ENCODE measurements at places on chromosomes 4 and X. TPM values are rescaled to one million over a fixed set of nuclear protein-coding genes. Genes with fewer than 3 reads are reported as not detected.

The PPP1R3F gene
- 11.5 TPM for total RNA-seq

The DGAT2L6 gene
- not detected for total RNA-seq

DNA sequence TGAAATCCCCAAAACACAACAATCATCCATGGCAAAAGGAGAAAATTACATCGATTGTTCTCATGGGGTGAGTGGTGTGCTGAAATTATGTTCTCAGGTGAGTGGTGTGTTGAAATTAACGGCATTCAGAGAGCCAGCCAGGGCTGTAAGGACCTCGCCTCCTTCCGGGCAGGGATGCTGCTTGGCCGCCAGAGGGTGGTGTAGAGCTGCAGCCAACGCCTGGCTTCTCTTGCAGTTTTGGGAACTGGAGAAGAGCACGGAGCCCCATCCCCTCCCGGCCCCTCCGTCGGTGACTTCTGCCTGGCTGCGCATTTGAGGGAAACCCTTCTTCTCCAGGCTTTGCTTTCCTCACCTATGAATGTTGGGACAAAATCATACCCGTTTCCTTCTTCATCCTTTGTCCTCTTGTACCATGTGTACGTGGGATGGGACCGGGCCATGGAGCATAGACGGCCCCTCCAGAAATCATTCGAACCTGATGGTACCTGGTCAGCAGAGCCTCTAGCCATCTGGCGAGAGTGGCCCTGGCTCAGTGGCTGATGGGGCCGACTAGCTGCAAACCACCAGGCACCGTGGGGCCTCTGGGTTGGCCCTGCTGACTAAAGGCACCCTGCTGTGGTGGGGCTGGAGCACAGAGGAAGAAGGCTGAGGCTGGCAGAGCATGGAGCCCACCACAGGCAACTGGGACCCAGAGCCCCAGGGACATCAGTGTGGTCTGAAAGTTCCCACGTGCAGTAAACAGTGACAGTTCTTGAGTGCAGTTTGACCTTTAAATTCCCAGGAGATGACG, 28.4 kb downstream of the TRMT44 start:
- peak; percentile 49 for DNase-seq

DNA sequence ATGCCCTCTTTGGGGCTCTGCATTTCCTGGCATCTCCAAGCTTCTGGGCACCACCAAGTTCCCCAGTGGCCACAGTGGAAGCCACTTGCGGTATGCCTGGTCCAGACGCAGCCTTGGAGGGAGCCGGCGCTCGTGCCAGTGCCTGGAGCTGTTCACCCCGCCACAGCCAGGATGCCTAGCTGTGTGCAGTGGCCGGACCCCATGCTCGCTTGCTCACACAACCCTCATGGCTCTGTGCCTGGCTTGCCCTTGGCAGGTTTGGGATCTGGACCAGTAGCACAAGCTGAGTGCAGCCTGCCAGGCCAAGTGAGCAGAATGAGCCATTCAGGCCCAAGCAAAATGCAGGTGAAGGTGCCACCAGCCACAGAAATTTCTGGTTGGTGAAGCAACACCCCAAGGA, 283.5 kb downstream of the EVC2 start:
- DNase-seq, result no peak

DNA sequence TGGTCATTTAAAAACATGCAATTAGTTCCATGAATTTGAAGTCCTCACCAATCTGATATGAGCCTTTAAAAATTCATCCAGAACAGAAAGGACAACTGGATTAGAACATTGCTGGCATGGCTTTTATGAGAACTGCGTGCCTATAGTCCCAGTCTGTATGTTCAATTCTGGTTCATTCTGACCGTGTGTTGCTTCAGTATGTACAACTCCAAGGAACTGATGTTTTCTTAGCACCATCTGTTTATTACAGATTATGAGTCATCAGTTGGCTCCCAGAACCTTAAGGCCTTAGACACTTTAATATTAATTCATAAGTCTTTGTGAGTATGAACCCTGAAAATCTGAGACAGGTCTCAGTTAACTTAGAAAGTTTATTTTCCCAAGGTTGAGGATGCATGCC, 115.0 kb downstream of the CEP44 start:
- no peak for DNase-seq

- DNase-seq, result no peak
Measured at GRCh38 chrX:68146054-68146453, 287.2 kb downstream of the OPHN1 start.

DNA sequence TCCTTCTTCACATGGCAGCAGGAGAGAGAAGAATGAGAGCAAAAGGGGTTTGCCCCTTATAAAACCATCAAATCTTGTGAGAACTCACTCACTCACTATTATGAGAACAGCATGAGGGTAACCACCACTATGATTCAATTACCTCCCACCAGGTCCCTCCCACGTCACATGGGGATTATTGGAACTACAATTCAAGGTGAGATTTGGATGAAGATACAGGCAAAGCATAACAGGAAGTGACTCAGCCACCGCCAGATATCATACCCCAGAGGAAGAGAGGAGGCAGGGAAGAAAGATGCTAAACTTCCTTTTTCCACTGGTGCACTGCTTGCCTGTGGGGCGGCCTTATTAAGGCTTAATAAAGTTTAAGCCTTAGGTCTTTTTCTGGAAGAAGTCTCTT, 766.1 kb downstream of the KCTD8 start:
- no peak for DNase-seq

- no peak for DNase-seq
Measured at GRCh38 chr4:173696011-173696410, 166.0 kb upstream of the HAND2 start.

DNA sequence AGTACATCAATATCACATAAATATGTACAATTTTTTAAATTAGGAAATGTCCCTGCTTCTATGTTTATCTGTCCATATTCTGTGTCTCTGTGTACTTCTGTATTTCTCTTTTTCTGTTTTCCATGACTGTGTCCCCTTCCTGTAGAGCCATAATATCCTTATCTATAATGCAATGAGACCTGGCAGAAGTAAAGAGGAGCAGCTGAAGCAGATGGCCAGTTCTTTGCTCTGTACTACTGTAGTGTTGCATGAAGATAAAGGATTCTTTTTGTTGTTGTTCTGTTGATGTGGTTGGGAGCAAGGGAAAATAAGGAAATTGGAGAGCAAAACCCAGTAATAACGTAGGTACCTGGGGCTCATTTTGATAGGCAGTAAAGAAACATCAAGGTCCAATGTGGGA, 301.7 kb downstream of the ADGRL3 start:
- no peak for DNase-seq

DNA sequence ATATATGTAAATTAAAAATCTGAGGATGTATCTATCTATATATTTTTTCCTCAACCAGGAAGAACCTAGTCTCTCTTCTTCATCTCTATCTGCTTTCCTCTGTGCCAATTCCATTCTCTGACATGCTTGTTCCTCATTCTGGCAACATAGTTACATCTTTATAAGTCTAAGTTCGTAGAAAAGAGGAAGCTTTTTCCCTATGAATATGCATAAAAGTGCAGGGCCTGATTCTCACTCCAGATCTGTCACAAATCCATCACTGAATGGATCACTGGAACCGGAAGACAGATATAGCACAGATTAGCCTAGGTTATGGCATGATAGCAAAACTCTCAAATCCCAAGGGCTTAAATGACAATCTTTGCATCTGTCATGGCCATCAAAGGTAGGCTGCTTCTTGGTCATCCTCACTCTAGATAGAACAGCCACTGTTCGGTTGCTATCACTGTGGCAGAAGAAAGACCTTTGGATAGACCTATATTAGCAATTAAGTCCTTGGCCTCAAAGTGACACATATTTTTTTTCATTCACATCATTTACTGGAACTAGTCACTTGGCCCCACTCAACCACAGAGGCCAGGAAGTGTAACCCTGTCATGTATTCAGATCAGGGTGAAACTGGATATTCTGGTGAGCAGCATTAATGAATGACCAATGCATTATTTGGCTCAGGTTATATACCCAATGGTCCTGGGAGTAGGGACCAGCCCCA, 22.2 kb downstream of the DTHD1 start:
- no peak for DNase-seq

DNA sequence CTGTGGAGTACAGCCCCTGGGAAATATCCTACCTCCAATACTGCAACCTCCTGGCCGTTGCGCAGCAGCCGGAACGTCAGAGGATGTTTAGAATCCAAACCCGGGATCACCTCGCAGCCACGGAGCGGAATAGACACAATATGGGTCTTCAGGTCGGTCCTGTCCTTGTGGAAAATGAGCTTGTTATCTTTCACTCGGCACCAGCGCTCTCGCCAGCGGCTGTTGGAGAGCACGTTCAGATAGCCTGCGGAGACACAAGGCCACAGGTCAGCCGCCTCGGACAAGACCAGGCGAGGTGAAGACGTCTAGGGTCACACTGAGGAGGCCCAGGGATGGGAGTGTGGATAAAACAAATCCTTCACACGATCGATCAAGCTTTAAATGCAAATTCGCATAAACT, 139.3 kb downstream of the AFAP1 start:
- no peak for DNase-seq

DNA sequence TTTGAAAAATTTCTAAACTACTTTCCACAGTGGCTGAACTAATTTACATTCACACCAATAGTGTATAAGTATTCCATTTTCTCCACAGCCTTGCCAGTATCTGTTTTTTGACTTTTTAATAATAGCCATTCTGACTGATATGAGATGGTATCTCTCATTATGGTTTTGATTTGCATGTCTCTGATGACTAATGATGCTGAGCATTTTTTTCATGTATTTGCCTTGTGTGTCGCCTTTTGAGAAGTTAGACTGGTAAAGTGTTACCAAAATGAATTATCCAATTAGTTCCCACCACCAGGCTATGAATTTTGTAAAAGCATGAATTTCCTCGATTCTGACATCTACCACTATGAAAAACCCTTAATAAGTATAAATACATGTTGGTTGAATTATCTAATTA, 242.2 kb upstream of the GK2 start:
- no peak for DNase-seq

- no peak for DNase-seq
Measured at GRCh38 chr4:10180603-10180926, 64.0 kb upstream of the WDR1 start.

The NPNT gene
- total RNA-seq, result 141 TPM

DNA sequence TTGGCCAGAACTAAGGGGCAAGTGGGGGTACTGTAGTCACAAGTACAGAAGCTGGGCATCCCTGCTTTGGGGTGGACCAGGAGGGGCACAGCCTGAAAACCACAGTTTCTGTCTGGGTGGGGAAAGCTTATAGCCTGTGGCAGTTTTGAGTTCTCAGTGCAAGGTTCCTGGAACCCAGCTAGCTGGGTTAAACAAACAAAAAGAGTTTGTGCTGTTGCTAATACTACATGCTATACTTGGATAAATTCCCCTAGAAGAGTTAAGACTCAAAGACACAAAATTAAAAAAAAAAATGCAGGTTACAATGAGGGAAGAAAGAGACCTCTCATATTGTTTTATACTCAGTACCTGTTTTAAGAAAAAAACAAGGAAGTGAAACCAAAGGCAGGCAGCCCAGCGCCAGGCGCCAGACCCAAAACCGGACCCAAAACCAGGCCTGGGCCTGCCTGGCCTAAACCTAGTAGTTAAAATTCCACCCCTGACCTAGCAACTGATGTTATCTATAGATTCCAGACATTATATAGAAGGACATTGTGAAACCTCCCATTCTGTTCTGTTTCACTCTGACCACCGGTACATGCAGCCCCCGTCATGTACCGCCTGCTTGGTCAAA, 50.8 kb downstream of the SLC2A9 start:
- DNase-seq, result no peak

The IL15 gene
- total RNA-seq, result 6.6 TPM

- DNase-seq, result no peak
Measured at GRCh38 chrX:1386338-1387127, 5.4 kb downstream of the SLC25A6 start.

The NWD2 gene
- 0.09 TPM for total RNA-seq

GRCh38 chrX:30702736-30703135, 49.5 kb downstream of the GK start:
- no peak for DNase-seq

The CT45A10 gene
- not detected for total RNA-seq

- DNase-seq, result no peak
Measured at GRCh38 chr4:102678695-102679335, 82.0 kb downstream of the MANBA start.

GRCh38 chr4:47484168-47484567, 907 bp upstream of the ATP10D start:
- DNase-seq, result no peak

DNA sequence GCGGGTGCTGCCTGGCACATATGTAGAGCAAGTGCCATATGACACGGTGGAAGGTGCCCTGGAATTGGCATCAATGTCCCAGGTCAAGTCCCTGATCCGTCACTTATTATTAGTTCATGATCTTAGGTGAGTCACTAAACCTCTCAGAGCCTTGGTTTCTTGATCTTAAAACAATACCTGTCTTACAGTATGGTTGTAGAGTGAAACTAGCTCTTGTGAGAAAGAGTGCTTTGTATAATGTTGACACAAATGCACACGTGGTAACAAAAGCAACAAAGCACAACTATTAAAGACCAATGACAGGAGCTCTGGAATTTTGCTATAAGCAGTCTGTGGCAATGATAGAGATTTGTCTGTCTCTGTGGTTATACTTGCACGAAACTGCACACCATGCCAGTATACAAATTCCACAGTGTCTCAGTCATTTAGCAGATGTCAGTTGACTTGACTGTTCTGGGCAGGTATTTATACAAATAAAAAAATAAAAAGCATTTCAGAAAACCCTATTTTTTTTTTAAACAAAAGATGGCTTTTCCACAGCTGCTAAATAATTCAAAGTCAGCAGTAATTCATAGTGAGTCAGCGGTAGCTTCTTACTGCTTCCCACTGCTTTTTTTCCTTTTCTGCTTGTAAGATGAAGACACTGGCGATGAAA, 19.7 kb upstream of the ACSL1 start:
- DNase-seq, result no peak

GRCh38 chrX:116009861-116010710, 160.5 kb upstream of the AGTR2 start:
- peak; percentile 11 for DNase-seq

The COL25A1 gene
- total RNA-seq, result 0.55 TPM

GRCh38 chr4:83618991-83619645, 83.2 kb downstream of the GPAT3 start:
- DNase-seq, result no peak

DNA sequence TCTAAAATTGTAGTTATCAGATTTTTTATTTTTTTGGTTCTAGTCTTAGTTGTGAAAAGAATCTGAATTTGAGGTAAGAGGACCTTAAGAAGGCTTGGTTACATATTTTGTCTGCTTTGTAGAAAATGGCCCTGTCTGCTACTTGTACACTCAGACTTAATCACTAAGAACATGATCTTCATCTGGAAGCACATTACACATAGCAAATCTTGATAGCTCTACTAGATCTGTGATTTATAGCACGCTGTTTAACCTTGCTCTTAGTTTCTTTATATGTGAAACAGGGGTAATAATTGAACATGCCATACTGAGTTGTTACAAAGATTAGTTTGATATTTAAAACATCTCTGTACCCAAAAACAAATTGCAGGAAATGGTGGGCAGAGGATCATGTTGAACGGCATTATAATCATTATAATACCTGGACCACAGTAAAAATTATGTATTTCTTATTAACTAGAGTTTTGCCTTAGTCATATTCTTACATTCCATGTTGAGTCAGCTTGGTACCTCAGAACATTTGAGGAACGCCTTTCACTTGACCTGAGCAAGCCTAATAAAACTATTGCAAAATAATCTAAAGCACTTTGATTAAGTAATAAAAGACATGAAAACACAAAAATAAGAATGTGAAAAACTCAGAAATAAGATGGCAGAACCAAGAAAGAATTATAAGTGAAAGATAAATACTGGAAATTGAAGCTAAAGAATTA, 738.0 kb upstream of the AADAT start:
- DNase-seq, result no peak

Measured in mucosa of gallbladder (tissue), 1 donor.